Left forelimb (tissue), 1 donor: ENCODE measurements at places on chromosomes 2 and 18.

- DNase-seq, result no peak
Measured at GRCh38 chr2:4937550-4937949, 754.6 kb upstream of the SOX11 start.

DNA sequence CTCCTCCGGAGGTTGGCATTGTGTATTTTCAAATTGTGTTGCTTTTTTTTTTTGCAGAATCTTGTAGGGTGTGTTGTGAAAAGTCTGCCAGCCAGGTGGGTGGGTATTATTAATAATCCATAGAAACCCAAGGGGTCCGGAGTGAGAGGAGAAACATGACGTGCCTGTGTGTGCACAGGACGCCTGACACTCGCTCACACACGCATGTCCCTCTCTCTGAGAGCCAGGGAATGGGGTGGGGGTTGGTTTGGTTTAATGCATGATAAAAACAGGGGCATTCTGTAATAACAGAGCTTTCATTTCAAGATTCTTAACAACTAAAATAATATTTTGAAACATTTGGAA lies 224.8 kb downstream of the FAM210A start:
- DNase-seq, result no peak

- DNase-seq, result no peak
Measured at GRCh38 chr2:232377841-232378734, 463 bp upstream of the ALPP start.

DNA sequence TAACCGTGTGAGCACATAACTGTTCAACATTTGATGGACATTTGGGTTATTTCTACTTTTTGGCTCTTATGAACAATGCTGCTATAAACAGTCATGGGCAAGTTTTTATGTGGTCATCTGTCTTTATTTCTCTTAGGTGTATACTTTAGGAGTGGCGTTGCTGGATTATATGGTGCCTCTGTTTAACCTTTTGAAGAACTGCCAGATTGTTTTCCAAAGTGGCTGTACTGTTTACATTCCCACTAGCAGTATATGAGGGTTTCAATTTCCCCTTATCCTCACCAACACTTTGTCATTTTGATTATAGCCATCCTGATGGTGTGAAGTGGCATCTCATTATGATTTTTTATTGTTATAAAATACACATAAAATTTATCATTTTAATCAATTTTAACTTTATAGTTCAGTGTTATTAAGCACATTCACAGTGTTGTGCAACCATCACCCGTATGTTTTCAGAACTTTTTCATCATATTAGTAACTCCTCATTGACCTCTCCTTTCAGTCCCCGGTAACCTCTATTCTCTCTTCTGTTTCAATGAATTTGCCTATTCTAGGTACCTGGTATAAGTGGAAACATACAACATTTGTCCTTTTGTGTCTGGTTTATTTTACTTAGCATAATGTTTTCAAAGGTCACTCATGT lies 55.4 kb downstream of the EML4 start:
- DNase-seq, result no peak
